ENCODE measurements at places on chromosomes 7 and 10.

DNA sequence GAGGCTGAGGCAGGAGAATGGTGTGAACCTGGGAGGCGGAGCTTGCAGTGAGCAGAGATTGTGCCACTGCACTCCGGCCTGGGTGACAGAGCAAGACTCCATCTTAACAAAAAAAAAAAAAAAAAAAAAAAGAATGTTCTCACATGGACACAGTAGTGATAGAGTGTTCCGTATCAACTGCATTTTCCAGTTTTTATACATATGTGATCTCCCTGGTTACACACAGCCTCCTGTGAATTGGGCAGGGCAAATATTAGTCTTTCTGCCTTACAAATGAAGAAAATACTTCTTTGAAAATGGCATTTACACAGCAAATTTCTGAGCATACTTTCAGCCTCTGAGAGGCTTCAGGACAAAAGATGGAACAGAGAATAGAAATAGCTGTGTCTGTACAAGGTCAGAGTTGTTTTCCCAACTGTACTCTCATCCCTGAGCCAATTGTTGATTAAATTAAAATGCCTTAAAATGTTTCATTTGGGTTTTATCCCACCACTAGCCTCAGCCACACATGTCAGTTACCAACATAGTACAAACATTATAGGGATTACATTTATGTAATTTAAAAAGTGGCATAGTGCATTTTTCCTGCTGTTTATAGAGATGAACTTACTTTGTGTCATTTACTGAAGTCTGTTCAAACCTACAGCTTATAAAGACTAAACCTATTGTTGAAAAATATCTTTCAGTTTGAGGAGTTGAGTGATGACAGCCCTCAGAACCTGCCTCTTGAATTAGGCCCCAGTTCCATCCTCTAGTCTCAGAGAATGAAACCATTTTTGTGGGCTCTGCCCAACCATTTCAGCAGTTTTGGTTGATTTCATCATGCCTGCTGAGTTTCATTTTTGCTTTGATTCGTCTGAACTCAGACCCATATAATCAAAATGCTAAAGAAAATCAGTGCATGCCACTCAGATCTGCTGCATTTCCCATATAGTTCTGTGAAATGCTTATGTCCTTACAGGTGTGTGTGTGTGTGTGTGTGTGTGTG lies 609.4 kb upstream of the C7orf33 start:
- peak; percentile 9 for DNase-seq

- peak; percentile 56 for DNase-seq
These were observed 40.8 kb downstream of the HK1 start for GRCh38 chr10:69318867-69319727.

DNA sequence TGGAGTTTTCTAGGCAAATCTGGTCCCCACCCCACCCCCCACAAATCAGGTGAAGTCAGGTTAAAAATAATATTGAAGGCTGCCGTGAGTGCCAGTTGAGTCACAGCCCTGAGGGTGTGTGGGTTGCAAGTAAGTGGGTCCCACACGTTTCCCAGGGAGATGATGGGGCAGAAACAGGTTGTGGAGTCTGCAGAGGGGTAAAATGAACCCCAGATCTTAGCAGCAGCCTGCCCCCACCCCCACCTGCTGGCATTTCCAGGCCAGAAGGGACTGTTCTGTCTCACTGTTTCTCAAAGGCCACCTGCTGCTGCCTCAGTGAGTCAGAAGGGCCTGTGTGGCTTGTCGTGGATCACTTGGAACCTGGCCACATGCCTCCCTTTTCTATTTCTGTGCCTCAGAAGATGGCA lies 59.8 kb upstream of the SMNDC1 start:
- DNase-seq, result no peak

DNA sequence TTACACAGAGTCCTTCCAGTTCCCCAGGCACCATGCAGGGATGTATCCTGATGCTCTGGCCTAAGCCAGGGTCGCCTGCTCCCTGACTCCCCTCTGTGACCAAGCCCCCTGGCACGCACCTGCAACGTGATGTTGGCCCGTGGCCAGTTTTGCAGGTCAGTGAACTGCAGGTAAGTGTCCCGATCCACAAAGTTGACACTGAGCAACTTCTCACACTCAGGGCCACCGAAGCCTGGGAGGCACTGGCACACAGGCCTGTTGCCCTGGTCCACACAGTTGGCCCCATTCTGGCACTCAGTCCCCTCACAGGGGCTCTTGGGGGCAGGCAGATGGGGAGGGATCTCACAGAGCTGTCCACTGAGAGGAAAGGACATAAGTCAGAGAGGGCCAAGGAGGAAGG lies 174.3 kb downstream of the LCOR start:
- DNase-seq, result no peak

DNA sequence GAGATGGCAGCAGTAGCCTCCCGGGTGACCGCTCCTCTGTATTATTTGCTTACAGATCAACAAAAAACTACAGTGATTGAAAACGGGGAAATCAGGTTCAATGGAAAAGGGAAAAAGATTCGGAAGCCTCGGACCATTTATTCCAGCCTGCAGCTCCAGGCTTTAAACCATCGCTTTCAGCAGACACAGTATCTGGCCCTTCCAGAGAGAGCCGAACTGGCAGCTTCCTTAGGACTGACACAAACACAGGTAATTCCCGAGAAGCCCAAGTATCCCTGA lies 2.2 kb downstream of the DLX6 start:
- no peak for DNase-seq

DNA sequence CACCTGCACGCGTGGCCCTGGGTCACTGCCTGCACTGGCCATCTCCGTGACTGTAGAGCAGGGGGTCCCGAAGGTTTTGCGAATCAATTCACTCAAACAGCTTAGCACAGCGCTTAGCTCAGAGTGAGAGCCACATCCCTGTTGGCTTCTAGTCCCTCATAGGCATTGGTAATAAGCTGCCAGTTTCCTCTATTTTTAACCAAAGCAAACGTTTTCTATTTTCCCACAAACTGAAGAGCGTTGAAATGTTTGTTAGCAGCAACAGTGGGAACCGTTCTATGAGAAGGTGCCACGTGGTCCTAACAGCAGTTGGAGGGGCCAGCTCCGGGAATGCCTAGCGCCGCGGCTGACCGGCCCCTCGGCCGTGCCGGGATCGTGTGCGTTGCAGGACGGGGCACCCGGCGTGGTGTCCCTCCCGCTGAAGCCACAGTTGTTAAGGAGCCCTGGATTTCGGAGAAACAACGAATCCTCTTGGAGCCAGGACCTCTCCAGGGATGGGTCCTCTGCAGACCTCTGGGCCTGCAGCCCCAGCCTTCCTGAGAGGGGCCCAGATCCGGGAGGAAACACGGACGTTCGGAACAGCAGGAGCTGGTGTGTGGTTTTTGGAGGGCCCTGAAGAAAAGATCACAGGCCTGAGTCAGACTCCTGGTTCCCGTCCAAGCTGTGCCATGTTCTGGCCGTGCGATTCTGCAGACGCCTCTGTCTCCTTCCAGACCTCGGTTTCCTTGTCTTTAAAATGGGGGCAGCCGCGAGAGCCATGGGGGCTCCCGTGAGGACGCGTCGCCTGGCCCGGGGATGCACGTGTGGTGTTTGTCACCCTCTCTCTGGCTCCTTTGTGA lies 40.3 kb downstream of the FAM20C start:
- DNase-seq, result peak; percentile 66

- DNase-seq, result no peak
These were observed 1175.2 kb downstream of the NXPH1 start for GRCh38 chr7:9608560-9608959.

DNA sequence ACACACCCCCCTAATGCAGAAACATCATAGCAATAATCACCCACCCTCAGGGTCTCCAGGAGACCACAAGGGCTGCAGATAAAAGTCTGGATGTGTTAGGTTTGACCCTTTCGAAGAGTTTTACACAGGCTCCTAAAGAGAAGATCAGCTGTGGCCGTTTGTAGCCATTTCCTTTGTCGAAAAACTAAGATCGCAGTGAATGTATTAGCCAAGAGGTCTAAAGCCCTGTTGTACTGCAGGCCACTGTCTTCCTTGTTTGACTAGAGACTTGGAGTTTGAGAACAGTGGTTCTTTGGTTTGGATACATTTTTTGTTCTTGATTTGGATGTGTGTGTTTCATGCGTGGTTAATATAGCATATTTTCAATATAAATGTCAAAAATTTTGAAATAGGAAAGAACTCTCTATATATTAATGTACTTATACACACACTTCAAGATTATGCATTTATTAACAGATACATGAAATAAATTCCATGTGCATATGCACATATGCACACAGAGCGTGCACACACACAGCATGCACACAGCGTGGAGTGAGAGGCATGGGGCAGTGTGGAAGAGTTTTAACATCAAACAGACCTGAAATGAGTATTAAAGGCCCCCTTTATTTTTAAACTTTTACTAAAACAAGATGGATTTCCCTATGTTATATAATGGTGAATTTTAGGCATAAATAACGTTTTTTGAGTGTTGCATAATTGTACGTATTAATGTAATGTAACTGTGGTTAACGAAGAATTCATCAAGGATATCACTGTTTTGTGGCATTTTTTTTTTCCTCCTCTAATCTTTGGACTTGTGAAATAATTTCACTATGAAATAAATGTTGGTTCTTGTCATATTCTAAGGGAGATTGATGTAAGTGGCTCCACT lies 2.2 kb downstream of the IKZF1 start:
- no peak for DNase-seq

DNA sequence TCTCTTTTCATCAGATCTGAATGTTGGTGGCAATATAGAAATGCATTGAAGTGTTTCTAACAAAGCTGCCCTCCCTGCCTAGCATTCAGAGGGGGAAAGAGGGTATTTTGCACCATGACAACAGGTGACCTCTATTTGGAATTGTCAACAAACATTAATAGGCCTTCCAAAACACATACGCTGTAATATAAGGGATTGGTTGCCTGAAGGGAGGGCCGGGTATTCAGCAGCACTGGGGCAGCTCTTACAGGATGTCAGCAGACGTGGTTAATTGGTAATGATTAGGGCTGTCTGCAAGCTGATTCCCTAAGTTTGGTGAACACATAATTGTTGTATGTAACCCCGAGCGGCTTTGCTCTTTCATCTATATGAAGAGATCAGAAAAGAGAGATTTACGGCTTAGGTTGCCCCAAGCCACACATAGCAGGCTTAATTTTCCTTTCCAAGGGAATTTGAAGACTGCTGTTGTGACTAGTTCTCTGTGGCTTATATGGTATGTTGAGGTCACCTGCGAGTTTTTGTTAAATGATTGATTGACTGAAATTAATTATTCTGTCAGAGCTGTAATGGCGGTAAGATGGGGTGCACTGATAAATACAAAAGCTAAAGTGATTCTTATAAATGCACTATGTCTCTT lies 759.3 kb downstream of the LRMDA start:
- peak; percentile 25 for DNase-seq

DNA sequence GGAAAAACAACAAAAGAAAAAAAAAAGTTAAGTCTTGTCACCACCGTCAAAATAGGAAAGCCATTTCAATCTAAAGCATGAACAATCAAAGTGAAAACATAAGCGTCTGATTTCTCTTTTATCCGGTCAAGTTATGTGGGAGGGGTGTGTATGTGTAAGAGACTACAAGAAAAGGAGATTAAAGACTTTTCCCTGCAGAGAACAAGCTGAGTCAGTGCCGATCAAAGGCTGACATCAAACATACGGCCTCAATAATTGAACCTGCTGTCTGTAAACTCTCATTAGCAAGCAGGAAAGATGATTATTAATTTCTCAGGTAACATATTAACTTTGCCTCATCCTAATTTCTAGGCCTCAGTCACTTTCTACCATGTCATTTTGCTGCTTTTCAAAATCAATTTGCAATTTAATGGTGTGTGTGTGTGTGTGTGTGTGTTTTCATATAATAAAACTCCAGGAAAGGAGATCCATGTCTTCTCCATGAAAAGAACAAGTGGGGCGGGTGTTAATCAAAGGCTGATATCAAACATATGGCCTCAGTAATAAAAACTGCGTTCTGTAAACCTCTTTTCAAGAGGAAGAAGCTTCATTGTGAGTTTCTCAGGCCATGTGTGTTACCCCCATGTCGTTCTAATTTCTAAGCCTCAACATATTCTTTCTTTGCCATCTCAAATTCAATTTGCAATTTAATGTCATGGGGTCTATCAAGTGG lies 649.1 kb upstream of the SORCS1 start:
- no peak for DNase-seq

DNA sequence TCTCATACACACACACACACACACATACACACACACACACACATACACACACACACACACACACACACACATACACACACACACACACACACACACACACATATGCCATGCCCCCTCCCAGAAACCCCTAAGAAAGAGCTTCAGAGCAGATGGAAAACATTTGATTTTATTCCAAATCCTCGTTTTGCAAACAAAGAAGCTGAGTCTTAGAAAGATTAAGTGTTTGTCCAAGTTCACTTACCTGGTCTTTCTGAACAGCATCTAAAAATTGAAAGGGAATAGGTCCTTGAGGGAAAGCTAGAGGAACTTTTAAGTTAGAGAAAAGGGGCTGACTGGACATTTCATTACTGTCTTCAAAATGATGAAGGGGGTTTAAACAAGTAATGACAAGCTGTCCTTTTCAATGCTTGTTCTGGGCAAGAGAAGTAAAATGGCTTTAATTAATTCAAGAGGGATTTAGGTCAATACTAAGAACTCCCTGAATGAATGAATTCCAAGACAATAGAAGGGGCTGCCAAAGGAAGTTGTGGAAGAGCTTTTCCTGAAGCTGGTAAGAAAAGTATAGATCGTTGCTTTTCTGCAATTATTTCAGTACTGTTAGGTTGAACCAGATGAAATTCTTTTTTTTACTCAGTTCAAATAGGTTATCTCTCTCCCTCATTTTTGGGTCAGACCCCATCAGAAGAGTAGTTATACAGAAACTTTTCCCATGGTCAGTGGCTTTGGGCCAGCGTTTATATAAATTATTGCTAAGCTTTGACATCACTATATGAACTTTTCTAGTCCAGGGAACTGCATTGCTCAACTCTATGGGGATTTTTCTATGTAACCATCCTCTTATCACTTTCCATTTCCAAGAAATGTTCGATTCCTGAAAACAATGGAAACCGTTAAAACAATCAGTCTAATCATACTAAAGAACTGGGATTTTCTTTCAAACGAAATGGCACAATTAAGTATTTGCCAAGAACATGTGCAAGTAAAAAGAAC lies 261.4 kb downstream of the MTERF1 start:
- no peak for DNase-seq

DNA sequence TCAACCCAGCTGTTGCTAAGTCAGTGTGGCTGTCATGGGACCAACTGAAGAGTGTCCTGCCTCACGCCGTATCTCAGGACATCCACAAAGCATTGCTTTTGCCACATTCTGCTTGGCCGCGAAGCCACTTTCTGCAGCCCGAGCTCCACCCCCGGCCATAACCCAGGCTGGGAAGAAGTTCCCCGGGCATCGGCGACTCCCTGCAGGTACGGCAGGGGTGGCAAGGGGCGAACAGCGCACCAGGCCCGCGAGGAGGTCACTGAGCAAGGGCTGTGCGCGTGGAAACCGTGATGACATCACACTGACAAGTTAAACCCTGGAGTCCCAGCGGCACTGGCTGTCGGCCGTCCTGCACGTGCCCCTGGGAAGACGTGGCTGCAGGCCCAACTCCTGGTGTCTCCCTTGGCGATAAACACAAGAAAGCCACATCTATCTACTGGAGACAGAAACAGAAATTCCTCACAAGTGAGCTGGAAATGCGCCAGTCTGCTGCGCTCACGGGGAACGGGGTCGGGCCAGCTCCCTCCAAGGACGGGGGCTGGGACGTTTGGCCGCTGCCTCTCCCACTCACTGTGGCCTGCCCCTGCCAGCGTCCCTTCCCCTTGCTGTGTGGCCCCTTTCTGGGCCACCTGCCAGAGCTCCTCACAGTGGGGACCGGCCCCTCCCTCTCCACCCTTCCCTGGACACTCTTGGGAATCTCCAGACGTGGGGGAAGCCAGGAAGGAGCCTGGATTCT lies 326.3 kb downstream of the DNAJB6 start:
- DNase-seq, result no peak

- no peak for DNase-seq
These were observed 70.2 kb downstream of the CAV1 start for GRCh38 chr7:116595063-116595462.
